ENCODE measurements at places on chromosomes 11 and 22.

DNA sequence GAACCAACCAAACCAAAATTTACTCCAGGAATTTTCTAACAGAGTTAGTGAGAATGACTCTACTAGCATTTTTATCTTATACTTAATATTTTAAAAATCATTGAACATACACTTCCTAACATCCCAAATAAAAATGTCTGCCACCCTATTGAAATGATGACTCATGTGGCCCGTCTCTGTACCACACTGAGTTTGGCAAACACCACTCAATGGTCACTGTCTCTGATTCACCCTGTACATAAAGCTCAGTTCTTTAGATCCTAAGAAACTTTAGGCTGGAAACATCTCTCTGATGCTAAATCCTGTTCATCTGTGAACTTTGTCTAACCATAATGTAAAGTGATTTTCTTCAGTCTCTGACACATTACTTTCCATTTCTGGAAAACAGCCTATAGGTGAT is 182.0 kb downstream of the CWF19L2 start:
- no peak overlapping the region for H3K4me3 ChIP-seq
- DNase-seq, result no peak
- H3K4me1 ChIP-seq, result no peaks in the 10 kb centered on the region
- H3K27me3 ChIP-seq, result no peaks in the 10 kb centered on the region
- H3K27ac ChIP-seq, result no peak overlapping the region
- H3K36me3 ChIP-seq, result peaks cover 5% of the 10 kb centered on the region

GRCh38 chr11:32023370-32024305 is 67.2 kb upstream of the RCN1 start:
- H3K27me3 ChIP-seq, result peaks cover 14% of the 10 kb centered on the region
- no peaks in the 10 kb centered on the region for H3K36me3 ChIP-seq
- no peak for DNase-seq
- no peak overlapping the region for H3K4me3 ChIP-seq

GRCh38 chr11:63937713-63938478 is 906 bp upstream of the NAA40 start:
- peak overlapping the region; percentile 86 for H3K27ac ChIP-seq
- DNase-seq, result peak; percentile 44
- H3K27me3 ChIP-seq, result no peaks in the 10 kb centered on the region
- peaks cover 25% of the 10 kb centered on the region for H3K4me1 ChIP-seq

GRCh38 chr11:61887839-61888494 is 3.4 kb downstream of the FADS3 start:
- no peak overlapping the region for H3K27ac ChIP-seq
- H3K36me3 ChIP-seq, result no peaks in the 10 kb centered on the region
- H3K4me1 ChIP-seq, result peaks cover 6% of the 10 kb centered on the region
- no peaks in the 10 kb centered on the region for H3K27me3 ChIP-seq
- no peak overlapping the region for H3K4me3 ChIP-seq
- no peak for DNase-seq

- peaks cover 24% of the 10 kb centered on the region for H3K4me1 ChIP-seq
- H3K27ac ChIP-seq, result no peak overlapping the region
- no peak for DNase-seq
- no peaks in the 10 kb centered on the region for H3K36me3 ChIP-seq
- H3K4me3 ChIP-seq, result no peak overlapping the region
Observed at GRCh38 chr22:40709752-40710413, 30.6 kb downstream of the MCHR1 start.

DNA sequence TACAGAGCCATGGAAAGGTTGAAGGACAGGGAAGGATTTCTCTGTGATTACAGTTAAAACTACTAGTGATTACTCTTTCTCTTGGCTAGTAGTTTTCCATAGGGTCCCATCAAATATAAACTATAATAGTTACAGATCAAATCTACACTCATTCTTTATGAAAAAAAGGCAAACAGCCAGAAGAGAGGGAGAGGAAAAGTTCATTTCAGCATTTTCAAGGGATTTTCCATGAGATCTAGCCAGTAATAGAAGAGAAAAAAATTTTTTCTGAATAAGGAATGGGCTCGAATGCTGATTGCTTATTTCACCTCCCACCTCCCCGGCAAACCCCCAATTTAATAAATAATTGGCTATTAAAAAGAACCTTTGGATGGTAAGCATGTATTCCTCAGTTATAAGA is 74.8 kb upstream of the BLID start:
- no peaks in the 10 kb centered on the region for H3K36me3 ChIP-seq
- peaks cover 10% of the 10 kb centered on the region for H3K27me3 ChIP-seq
- H3K4me3 ChIP-seq, result no peak overlapping the region
- no peak for DNase-seq

DNA sequence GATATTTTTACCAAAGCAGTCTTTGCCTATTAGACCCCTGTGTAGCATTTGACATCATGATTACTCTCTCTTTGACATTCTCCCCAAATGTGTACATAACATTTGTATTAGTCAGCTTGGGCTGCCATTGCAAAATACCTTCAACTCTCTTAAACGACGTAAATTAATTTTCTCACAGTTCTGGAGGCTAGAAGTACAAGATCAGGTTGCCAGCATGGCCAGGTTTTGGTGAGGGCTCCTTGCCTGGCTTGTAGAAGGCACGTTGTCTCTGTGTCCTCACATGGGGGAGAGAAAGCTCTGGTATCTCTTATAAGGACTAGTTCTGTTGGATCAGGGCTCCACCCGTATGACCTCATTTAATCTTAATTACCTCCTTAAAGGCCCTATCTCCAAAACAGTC is 12.3 kb upstream of the DLAT start:
- DNase-seq, result no peak
- H3K27me3 ChIP-seq, result peaks cover 2% of the 10 kb centered on the region
- no peak overlapping the region for H3K4me3 ChIP-seq
- H3K4me1 ChIP-seq, result no peaks in the 10 kb centered on the region

DNA sequence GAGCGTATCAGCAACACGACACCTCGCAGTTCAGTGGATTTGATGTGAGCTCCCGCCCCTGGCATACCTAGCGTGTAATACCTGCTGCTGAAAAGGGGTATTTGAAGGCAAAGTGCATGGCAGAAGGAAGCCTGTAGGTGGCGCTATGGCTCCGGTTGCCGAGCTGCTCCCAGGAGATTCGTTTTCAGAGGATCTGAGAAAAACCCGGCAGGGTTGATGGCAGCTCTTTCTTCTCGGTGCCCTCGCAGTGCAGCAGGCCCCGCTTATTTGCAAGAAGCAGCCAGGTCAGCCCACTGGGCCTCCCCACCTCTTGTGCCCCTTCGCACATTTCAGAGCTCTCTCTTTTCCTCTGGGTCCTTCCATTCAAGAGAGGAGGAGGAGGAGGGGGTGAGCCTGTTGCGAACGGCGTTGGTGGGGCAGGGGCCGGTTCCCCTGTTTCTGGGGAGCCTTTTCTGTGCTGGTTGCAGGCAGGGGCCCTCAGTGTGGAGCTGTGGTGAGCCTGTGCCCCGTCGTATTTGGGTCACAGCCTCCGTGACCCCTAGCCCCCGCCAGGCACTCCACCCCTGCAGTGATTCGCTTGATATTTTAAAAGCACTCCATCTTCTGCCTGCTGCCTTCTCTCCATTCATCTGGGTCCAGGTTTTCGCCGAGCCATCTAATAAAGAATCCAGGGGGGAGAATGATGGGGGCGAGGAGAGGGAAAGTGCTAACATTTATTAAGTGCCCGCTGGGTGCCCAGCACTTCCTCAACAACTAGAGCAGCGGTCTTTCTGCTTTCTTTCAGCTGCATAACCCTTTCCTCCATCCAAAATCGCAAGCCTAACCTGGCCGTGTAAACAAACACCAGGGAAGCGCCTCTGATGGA is 85.3 kb upstream of the SYT13 start:
- no peaks in the 10 kb centered on the region for H3K36me3 ChIP-seq
- DNase-seq, result peak; percentile 75
- no peak overlapping the region for H3K27ac ChIP-seq
- H3K4me3 ChIP-seq, result no peak overlapping the region
- H3K27me3 ChIP-seq, result peaks cover 34% of the 10 kb centered on the region

DNA sequence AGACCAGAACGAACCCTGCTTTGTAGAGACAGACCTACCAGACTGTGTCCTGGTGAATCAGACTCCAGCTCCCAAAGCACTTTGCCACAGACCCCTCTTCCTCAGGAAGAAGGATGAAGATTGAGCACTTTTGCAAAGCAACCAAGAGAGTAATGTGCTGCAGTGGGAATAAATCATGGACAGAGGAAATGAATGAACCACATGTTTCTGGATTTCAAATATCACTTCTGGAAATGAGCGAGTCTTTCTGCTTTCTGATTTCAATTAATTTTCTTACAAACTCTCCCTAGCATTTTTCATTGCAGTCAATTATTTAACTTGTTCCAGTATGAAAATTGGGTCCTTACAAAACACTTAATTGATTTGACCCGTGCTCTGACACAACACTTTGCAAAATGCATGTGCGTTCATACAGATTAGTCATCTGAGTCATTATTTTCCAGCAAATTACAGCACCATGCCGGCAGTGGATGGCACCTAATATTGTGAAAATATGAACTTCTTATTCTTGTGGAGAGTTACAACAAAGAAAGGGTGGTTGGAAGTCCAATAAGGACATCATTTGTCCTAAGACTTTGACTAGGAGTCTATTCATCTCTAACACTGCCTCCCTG is 315.9 kb upstream of the CCDC90B start:
- no peak for DNase-seq
- no peaks in the 10 kb centered on the region for H3K36me3 ChIP-seq
- no peaks in the 10 kb centered on the region for H3K27me3 ChIP-seq
- H3K4me3 ChIP-seq, result no peak overlapping the region

GRCh38 chr22:29122041-29122440 is 49.2 kb downstream of the KREMEN1 start:
- H3K27me3 ChIP-seq, result peaks cover 19% of the 10 kb centered on the region
- no peak for DNase-seq
- H3K27ac ChIP-seq, result no peak overlapping the region
- peaks cover 6% of the 10 kb centered on the region for H3K36me3 ChIP-seq
- H3K4me3 ChIP-seq, result no peak overlapping the region

DNA sequence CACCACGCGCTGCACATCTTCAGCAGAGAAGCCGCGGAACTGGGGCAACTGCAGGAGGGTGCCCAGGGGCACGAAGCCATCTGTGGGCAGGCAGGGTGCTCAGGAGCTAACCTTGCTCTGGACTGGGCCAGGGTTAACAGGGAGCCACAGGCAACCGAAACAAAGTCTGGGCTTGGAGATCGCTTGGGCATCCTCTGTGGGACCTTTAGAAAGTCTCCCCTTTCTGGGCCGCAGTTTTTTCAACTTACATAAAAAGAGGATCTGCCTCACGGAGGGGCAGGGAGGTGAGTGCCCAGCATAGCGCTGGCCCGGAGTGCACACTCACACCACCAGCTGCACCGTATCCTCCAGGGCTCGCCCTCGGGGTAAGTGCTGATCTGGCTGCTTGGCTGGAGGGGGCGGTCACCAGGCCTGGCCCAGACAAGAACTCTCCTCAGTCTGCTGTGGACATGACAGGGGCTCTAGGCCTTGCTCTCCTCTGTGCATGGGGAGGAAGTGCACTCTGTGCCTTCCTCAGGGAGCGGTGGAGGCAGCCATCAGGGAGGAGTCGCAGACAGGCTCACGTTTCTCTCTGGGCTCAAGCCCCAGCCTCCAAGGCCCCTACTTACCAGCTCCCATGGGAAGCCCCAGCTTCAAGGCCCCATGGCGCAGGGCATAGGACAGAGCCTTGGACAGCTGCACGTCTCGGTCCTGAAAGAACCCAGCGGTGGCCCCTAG is 937 bp downstream of the TRPT1 start:
- DNase-seq, result no peak
- H3K27ac ChIP-seq, result peak overlapping the region; percentile 81
- peaks cover 41% of the 10 kb centered on the region for H3K4me1 ChIP-seq
- H3K36me3 ChIP-seq, result peaks cover 11% of the 10 kb centered on the region

- no peak overlapping the region for H3K27ac ChIP-seq
- H3K4me3 ChIP-seq, result no peak overlapping the region
- DNase-seq, result no peak
Observed at GRCh38 chr11:70030412-70030811, 47.7 kb upstream of the ANO1 start.

DNA sequence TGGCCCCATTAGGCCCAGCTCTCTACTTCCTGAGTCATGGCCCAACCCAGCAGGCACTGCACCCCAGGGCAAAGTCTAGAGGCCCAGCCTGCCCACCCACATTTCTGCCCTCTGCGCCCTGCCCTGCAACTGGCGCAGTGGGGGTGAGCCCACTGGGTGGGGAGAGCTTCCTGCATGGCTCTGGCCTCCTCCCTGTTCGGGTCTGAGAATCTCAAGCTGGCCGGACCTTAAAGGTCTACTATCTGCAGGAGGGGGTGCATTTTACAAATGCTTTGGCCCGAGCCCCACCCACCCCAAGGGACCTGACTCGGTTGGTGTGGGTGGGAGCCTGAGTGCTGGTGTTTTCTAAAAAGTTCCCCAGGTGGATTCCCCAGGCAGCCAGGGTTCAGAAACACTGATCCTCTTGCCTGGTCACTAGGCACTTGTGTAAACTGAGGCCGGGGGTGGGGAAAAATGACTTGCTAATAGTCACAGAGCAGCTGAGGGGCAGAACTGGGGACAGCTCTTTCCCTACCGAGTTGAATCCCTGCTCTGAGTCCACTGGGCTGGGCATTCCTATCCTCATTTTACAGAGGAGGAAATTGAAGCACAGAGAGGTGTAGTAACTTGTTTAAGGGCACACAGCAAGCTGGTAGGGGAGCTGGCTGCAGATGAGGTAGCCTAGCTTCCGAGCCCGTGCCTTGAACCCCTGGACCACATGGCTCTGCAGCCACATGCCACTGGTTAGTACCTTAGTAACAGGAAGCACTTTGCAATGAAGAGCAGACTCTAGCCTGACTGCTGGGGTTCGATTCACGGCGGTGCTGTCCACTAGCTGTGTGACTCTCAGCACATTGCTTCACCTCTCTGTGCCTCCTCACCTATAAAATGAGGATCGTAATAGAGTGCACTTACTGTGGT is 36.3 kb downstream of the CD82 start:
- H3K27me3 ChIP-seq, result no peaks in the 10 kb centered on the region
- peaks cover 97% of the 10 kb centered on the region for H3K4me1 ChIP-seq
- H3K36me3 ChIP-seq, result peaks cover 76% of the 10 kb centered on the region
- peak; percentile 53 for DNase-seq
- H3K4me3 ChIP-seq, result peak overlapping the region; percentile 58

- H3K27me3 ChIP-seq, result peaks cover 6% of the 10 kb centered on the region
- peak; percentile 57 for DNase-seq
- peak overlapping the region; percentile 81 for H3K27ac ChIP-seq
- H3K4me3 ChIP-seq, result peak overlapping the region; percentile 85
- H3K4me1 ChIP-seq, result peaks cover 26% of the 10 kb centered on the region
Observed at GRCh38 chr11:130068986-130069658, 572 bp upstream of the APLP2 start.

GRCh38 chr11:65266210-65266609 is 4.4 kb downstream of the POLA2 start:
- H3K27ac ChIP-seq, result no peak overlapping the region
- peaks cover 59% of the 10 kb centered on the region for H3K36me3 ChIP-seq
- H3K4me1 ChIP-seq, result peaks cover 42% of the 10 kb centered on the region

DNA sequence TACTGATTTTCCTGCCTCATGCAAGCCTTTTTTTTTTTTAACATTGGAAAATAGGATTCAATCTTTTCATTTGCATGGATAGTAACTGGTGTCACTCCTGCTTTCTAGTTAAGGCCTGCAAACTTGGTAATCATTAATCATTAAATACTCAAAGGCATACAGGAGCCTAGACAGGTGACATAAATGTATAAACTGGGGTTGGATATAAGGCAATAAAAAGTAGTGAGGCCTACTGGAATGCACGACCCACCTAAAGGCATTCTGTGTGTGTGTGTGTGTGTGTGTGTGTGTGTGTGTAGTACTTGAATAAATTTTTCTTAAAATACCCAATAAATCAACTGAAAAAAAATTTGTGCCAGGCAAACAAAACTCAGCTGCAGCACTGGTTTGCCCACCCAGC is 7.9 kb downstream of the TOMM22 start:
- no peaks in the 10 kb centered on the region for H3K27me3 ChIP-seq
- no peak for DNase-seq
- H3K4me1 ChIP-seq, result peaks cover 19% of the 10 kb centered on the region

- no peak overlapping the region for H3K4me3 ChIP-seq
- peaks cover 5% of the 10 kb centered on the region for H3K4me1 ChIP-seq
Observed at GRCh38 chr11:114562166-114562916, 2.7 kb upstream of the NXPE1 start.
